ENCODE measurements at places on chromosomes 3 and 15.

GRCh38 chr15:57890351-57890750 is 175.2 kb downstream of the ALDH1A2 start:
- peak; percentile 67 for DNase-seq

GRCh38 chr3:33417066-33417673 is 23.0 kb downstream of the UBP1 start:
- DNase-seq, result peak; percentile 14

GRCh38 chr3:53821631-53822121 is 24.5 kb downstream of the CHDH start:
- DNase-seq, result peak; percentile 89

DNA sequence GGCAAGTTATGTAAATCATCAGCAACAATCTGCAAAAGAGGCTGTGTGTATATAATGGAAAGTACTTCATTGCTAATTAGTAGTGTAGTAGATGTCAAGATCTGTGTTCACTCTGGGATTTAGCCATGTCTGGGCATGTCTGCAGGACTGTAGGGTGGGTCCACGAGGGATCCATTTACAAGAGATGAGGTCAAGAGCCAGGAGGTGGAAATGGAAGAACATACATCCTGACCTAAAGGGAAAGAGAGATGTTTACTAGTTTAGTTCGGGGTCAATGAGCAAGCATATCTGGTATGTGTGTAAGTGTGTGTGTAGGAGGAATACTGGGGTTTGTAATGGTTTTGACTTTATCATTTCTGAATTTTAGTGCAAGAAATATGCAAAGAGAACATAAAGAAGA is 171.5 kb upstream of the NANOGP8 start:
- no peak for DNase-seq
